ENCODE measurements at places on chromosomes 1 and 21. TPM values are rescaled to one million over a fixed set of nuclear protein-coding genes. Genes with fewer than 3 reads are reported as not detected.

The CLCA4 gene
- total RNA-seq: not detected

DNA sequence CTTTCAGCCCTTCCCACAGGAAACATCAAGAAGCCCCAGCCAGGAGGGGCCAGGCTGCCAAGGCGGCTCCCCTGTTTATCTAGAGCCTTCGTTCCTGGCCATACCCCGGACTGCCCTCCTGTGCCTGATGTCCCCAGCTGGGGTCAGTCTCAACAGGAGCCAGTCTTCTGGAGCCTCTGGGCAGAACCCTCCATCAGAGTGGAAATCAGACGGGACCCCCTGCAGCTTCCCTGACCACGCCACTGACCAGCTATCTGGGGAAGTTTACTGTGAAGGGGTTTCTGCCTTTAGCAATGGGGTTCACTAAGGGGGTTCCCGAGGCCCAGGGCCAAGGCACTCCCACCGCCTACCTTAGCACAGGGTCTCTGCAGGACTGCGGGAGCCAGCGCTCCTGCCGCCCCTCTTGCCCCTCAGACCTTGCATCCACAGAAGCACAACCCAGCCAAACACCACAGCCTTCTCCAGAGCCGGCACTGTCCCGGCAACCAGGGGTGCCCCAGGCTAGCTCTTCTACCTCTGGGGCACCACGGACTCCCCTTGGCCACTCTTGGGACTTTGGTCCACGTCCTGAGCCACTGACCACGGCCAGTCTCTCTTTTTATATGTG, 3.5 kb upstream of the MTFR1L start:
- DNase-seq: no peak

DNA sequence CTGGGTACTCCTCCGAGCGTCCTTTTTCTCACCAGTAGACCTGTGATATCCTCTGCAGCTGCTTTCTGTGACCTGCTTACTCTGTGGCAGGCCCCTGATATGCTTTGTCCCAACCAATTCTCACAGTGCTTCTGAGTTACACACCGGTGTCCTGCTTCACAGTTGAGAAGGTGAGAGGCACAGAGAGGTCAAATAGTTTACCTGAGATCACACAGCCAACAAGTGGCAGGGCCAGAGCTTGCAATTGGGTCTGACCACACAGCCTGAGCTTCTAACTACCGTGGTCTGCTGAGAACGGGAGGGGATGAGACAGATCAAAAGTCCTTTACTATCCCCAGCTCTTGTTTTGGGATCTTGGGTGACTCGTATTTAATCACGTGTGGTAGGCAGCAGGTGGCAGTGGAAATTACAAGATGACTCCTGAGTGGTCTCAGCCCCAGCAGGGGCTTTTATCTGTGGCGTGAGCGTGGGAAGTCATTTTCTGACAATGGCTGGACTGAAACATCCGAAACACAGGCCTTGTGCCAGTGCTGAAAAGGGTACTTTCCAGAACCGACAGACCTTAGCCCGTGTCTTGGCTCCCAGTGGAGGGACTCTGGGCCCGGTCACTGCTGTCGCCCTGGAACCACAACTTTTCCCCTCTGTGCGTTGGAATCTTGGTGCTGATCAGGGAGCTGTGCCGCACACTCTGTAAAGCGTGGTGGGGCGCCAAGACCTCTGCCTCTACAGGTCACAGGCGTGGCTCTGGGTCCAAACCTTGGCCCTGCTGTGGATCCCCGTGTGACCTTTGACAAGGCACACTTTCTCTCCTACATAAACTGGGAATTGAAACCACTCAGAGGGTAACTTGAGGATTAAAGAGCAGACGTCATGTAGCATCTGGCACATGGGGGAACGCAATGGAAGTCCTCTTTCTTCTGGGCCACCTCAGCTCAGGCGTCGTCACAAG, 11.9 kb downstream of the THEMIS2 start:
- no peak for DNase-seq

DNA sequence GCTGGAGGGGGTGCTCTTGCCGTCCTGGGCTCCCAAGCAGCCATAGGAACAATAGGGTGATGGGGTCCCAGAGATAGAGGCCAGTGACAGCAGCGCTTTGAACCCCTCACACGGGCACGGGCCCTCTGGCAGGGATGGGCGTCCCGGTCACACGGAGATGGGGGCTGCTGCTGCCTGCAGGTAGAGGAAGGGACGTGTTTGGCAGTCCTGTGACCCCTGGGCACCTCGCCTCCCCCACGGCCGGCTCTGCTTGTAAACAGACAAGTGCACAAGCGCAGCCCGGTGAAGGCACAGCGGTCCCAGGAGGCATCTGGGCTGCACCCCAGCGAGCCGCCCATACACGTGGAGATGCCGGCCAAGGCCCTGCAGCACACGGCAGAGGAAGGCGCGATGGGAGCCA, 36.5 kb upstream of the PDE9A start:
- no peak for DNase-seq

The KRTAP12-3 gene
- not detected for total RNA-seq

GRCh38 chr1:186454981-186455380, 5.9 kb downstream of the PDC start:
- DNase-seq: no peak

- DNase-seq: no peak
Observed at GRCh38 chr1:52191395-52191965, 49.6 kb downstream of the ZFYVE9 start.

- no peak for DNase-seq
Observed at GRCh38 chr1:179742291-179742690, 800 bp upstream of the FAM163A start.

DNA sequence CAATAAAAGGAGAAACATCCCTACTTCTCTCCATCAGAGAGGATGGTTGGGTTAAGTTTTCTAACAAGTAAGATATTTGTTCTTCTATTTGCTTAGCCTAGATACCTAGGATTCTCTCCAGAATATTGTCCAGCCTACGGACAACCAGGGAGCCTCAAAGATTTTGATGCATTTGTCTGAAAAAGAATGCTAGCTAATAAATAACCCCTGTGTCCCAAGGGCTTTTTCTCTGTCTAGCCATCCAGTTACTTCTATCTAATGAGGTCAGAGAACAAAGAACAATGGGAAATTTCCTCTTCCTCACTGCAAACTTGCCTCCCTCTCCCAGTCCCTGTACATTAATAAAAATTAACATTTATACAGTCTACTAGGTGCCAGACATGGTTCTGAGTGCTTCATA, 810 bp downstream of the RGS5 start:
- DNase-seq: no peak

- no peak for DNase-seq
Observed at GRCh38 chr1:172292840-172293239, 127.6 kb upstream of the C1orf105 start.

GRCh38 chr1:14487671-14488070, 110.8 kb upstream of the KAZN start:
- peak; percentile 60 for DNase-seq

The SMYD3 gene
- total RNA-seq: 46.6 TPM

DNA sequence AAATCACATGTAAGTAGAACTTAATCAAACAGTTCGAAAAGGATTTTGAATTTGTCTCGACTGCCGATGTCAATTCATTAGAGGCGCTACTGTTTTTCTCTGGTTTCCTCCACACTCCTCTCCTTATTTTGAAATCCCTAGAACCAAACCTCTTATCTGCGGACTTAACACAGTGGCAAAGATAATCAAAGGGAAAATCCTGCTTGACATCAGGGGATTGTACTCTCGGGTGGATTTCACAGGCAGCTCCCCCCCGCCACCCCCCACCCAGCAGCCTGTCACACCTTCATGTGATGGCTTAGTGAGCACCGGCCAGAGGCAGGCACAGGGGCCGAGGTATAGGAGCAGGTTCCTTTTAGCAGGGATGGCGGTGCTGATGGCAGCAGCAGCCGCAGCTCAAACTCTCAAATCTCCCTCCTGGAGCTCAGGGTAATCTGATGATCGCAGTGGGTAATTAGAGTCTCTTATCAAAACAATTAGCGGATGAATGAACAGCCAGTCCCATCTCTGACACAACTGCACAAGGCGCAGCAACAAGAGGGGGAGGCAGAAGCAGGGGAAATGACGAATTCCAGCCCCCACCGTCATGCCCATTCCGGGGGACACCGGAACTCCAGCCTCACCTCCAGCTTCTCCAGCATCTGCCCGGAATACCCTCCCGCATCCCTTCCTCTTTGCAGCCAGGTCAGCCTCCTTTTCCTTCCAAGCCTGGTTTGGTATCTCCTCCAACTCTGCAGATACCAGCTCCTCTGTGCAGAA, 80.3 kb downstream of the SSBP3 start:
- no peak for DNase-seq

DNA sequence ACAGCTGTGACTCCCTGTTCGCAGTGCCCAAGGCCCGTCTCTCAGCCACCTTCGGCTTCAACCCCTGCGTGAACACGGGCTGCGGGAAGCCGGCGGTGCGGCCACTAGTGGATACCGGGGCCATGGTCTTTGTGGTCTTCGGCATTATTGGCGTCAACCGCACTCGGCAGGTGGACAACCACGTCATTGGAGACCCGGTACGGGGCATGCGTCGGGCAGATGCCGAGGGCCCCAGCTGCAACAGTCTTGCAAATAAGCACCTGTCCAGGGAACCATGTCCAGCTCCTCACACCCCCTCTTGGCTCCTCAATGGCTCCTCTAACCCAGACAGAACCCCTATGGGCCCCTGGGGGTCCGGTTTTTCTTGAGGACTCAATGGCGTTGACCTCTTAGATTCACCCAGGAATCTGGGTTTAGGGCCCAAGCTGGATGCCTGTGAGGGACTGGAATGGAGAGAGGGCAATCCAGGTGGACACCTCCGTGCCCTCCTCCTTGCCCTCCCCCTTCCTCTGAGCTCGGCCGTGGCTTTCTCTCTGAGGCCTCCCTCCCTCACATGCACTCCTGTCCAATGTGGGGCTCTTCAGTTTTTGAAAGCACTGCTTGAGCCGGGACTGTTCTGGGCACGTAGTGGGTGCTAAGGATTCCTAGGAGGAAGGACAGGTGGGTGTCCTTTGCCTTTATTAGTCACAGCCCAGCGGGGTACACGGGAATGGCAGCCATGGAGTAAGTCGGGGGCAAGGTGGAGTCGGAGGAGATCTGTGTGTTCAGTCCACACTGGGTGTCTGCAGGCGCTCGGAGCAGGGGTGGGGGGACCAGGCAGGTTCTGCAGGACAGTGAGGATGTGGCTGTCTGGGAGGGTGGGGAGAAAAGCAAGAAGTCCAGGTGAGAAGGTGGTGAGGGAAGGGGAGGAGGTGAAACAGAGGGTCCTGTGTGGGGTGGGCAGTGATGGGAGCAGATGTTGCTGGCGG, 51.1 kb downstream of the DISP3 start:
- no peak for DNase-seq

DNA sequence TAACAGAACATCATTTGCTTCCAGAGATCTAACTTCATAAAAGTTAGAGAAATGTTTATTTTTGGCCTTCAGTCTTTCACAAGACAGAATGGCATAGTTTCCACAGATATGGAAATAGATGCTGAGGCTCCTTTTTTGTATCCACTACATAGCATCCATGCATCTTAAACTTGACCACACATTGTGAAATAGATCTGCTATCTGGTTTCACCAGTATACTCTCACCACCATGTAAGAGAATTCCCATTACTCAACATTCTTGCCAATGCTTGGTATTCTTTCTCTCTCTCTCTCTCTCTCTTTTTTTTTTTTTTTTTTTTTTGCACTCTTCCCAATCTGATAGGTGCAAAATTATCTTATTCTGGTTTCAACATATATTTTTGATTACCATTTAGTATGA, 52.1 kb upstream of the PRMT6 start:
- DNase-seq: no peak

The SFN gene
- not detected for total RNA-seq

The DONSON gene
- 32.0 TPM for total RNA-seq

- DNase-seq: peak; percentile 90
Observed at GRCh38 chr1:12617901-12618660, at the start of gene DHRS3. Gene DHRS3 (minus strand): TSS chr1:12618210. CDS start chr1:12617348, 862 bp downstream.

The CITED4 gene
- total RNA-seq: 45.3 TPM

The C8A gene
- total RNA-seq: not detected

GRCh38 chr21:28133116-28133515, 859.6 kb downstream of the LTN1 start:
- no peak for DNase-seq

DNA sequence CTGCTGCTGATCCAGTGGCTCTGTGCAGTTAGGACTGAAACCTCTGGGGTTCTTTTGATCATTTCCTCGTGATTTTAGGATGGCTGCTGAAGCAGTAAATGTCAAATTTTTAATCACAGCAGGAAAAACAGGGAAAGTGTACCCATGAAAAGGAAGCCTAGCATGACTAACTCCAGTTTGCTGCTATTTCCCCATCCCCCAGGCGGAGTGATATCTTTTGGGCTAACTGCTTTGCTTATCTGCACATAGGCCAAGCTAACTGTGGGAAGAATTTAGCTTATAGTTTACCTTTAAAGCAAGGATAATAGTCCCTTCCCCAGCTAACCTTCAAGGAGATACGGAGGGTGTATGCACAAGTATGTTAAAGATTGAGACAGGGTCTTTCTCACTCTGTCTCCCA, 149.8 kb upstream of the TNR start:
- DNase-seq: no peak

- no peak for DNase-seq
Observed at GRCh38 chr1:171457412-171457811, 27.9 kb upstream of the PRRC2C start.

DNA sequence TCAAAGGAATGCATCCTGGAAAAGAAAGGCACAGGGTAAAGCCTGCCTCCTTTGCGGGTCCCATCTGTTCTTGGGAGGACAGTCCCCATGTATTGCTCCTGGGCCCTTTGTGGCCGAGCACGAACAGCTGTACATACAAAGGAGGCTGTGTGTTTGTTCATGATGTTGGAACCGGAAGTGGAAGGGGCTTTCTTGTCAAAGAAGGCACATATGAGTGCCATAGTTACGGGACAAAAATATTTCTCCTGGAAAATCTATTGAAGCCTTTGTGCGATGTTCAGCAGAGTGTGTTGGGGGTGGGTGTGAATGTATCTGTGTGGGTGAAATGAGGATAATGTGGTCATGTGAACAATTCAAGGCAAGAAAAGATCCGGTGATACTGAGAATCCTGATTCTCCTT, 297.6 kb downstream of the DISC1 start:
- DNase-seq: no peak

The ZMPSTE24 gene
- total RNA-seq: 36.7 TPM

DNA sequence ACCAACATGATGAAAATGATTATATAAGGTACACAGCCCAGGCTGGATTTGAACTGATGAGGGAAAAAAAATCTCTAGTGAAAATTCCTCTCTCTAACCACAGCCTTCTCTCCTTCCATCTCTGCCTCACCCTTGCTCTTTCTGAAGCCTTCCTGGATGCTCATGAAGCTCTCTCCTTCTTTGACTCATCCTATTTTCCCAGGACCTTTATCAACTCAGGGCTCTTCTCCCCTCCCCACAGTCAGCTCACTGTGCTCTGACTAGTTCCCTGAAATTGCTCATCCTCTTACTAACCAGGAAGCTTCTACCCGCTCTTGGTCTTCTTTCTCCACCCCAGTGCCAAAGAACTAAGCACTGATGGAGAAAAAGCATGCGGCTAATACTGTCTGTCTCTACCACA, 46.4 kb upstream of the ERG start:
- peak; percentile 60 for DNase-seq

All from MG63 (cell line).